T-helper 9 cell (primary cell): ENCODE measurements at places on chromosomes 4 and X.

GRCh38 chrX:7318241-7318640 is 170.3 kb upstream of the PUDP start:
- no peak for DNase-seq

DNA sequence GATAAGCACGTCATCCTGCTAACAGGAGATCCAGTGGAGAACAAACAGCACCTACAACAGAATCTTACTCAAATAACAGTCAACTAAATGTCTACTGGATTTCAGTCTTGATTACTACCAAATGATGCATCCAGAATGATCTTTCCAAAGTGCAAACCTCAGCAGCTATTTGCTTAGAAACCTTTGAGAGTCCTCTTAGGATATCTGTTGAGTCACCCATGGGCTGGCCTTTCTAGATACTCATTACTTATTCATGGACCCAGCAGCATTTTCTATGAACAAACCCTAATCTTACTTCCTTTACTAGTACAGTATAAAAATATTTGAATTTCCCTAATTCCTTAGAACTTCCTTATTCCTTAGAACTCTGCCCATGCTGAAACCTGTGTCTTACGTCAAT is 118.5 kb upstream of the PABPC4L start:
- no peak for DNase-seq

DNA sequence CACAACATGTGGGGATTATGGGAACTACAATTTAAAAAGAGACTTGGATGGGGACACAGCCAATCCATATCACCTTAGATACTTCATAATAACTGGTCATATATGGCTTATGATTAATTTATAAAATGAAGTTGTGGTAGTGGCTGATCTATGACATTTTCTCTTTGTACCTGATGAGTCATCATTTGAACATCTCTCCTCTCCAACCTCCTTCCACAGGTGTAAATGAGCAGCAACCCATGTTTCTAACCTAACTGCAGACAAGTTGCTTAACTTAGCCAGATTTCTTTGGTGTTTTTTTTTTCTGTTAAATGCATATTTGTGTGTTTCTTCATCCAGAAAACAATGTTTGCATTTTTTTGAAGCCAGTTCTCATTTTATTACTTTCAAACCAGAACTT is 42.6 kb downstream of the SPANXA2 start:
- DNase-seq, result no peak

DNA sequence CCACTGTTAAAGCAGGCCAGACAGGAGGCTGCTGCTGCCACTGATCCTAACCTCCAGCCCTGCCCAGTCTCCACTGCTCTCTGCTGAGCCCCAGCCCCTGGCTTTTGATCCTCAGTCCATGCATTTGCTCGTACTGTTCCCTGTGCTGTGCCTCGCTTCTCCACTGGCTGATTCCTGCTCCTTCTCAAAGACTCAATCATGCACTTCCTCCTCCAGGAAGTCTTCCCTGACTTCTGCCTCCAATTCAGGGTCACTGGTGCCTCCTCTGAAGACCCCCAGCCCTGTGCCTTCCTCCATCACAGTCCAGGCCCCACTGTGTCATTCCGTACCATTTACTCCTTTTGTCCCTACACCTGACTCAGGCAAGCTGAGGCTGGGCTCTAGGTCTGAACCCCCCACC is 230.6 kb upstream of the PSAPL1 start:
- DNase-seq, result no peak

DNA sequence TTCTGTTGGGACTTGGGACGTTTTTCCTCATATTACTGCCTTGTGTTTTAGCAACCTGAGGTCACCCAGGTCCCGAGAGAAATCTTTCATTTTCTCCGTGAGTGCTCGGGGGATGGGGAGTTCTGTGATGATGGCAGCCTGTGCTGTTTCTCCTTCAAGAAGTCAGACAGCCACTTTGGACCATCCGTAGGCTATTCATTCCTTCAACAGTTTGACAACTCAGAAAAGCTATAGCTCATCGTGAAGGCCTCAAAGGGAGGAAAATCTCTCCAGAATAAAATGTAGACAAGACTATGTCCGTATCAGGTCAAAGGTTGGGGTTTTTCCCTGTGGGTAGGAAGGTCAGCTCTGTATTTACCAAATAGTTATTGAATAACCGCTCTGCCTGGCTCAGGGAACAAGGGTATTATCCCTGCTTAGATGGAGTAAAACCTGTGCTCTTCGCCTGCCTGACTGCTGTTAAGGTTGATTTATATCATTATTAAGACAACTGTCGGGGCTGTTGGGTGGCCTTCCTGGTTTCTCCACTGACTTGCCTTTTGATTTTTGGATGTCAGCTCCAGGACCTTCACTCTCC is 36.6 kb downstream of the FAM114A1 start:
- no peak for DNase-seq

DNA sequence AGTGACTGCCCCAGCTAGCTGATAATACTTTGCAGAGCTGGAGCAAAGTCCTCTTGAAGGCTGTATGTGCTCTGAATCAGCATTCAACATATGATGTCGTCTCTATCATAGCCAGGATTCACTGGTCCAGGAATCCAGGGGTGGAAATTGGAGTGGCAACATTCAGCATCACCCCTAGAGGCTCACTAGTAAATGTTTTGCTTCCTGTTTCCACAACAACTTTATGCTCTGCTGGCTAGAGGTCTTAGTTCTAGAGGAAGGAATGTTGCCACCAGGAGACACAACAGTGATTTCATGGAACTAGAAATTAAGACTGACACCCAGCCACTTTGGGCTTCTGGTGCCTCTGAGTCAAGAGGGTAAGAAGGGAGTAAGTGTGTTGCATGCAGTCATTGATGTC is 11.3 kb downstream of the MAGEA1 start:
- DNase-seq, result no peak

DNA sequence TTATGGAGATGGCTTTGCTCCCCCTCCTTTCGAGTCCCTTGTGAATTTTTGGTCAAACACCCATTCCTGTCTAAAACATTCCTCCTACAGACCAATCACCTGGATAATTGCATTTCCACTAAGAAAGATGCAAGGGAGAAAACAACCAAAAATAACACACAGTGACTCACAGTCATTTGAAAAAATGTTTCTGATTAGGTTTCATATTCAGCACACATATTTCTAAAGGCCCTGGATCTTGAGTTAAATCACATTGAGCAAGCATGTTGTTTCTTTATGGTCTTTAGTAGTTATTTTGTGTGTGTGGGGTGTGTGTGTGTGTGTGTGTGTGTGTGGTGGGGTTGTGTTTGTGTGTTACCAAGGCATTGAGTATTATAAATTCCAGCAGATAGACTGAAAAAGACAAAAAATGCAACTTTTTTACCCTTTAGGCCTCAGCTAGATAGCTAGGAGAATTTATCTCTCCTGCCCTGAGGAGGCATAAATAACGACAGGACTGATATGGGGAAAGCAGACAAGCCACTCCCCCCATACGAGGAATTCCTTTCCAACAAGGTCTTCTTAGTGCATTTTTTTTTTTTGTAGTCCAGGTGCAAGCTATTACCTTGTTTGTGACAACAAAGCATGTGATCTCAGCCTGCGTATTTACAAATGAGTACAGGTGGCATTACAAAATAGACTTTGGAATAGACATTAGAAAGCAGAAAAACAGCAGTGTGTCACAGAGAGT is 265.4 kb upstream of the ADGRL3 start:
- DNase-seq, result no peak

GRCh38 chr4:828641-829271 is 2.8 kb upstream of the CPLX1 start:
- no peak for DNase-seq

DNA sequence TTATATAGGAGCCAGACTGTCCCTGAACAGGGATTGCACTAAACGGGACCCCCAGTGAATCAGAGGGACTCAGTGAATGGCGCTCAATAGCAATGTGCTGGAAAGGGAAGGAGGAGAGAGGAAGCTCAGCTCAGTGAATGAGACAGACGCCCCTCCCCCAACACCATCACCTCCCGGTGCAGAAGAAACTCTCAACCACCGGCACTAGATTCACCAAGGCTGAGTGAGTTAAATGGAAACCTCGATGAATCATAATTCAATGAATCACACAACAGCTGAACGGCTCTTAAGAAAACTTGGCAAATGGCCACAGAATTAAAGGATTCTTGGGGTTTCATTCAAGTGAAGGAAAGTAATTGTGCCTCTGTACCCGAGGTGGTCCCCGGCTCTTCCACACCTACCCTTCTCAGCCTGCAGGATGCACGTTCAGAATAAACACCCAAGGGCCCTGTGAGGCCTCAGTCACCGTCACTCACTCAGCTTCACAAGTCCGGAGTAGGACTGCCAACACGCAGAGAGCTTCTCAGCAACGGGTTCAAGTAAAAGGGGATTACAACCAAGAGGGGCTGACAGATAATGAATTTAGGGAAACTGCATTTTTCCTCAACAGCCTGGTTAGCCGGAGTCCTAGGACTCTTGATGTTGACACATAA is 29.3 kb downstream of the CRMP1 start:
- DNase-seq, result no peak

DNA sequence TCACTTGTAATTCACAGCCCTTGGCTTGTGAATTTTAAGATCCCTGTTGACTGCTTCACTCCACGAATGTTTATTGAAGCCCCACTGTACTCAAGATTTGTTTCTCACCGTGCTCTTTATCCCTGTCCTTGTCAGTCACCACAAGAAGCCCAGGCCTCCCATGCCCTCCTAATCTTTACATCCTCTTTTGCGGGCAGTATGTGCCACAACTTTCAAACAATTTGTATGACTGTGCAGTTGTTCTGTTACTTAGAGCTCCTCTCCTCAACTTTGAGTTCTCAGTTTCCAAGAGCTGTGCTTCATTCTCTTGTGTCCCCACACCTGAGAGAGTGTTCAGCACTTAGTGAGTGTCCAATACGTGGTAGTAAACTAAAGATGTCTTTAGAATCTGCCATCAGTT is 467.7 kb downstream of the NKX6-1 start:
- no peak for DNase-seq

DNA sequence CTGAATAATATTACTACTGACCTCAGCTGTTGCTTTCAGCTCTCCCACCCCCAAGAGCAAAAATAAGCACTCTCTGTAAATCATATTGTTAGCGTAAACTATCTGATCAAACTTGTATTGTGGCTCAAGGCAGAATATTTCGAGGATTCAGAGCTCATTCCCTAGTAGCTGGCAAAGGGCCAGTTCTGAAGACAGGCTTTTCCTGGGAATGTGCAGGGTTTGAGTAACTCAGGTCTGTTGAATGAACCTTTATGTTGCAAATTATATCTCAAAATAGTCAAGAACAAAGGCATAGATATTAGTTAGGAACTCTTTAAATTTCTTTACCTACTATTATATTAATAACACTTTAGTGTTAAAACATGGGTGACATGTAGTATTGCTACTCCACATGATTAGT is 454.9 kb downstream of the CCSER1 start:
- no peak for DNase-seq

DNA sequence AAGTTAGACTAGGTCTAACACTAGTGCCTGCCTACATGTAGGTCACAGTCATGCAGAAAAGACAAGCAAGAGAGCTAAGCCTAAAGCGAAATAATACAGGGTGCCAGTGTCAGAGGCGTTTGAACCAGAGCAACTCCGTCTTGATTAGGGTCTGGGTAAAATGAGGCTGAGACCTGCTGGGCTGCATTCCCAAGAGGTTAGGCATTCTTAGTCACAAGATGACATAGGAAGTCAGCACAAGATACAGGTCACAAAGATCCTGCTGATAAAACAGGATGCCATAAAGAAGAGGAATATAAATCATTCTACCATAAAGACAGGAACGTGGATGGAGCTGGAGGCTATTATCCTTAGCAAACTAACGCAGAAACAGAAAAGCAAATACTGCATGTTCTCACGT is 120.9 kb downstream of the BEND2 start:
- DNase-seq, result no peak
